ENCODE measurements at places on chromosomes 2 and 18.

DNA sequence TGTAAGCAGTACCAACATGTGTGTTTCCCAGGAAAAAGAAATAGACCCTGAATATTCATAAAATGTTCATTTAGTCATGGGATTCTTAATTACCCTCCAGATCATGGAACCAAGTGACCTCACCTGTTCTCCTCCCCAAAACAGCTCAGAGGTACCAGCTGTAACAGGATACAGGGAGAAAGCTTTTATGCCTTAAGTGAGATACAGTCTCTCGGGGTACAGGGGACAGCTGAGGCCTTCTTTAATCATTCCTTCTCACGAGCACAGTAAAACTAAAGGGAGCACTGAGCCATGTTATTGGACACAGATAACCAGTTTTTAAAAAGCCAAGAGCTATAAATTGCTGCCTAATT, 16.6 kb downstream of the EPHA4 start:
- DNase-seq: no peak

- no peak for DNase-seq
Measured at GRCh38 chr18:48517048-48517447, 21.8 kb upstream of the CTIF start.

- peak; percentile 18 for DNase-seq
Measured at GRCh38 chr2:43636621-43637020, 439 bp upstream of the PLEKHH2 start.

GRCh38 chr2:100130595-100131391, 11.6 kb downstream of the AFF3 start:
- no peak for DNase-seq

Measured in thymus (tissue), 14 donors.